ENCODE measurements at places on chromosomes 2 and 18.

DNA sequence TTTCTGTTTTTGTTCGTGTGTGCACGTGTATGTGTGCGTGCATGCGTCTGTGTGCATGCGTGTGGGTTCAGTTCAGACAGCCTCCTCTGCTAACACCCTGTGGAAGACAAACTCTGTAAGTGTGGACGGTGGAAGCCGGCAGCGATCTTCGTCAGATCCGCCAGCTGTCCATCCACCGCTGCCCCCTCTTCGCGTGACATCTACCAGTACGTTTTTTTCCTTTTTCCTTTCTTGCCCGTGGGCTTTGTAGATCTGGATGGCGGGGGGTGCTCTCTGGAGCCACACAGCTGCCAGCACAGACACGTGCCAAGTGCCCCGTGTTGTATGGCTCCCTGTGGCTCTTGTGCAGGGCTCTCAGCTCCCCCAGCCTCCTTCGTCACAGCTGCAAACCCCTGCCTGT is 32.3 kb downstream of the ITGB1BP1 start:
- DNase-seq, result no peak

DNA sequence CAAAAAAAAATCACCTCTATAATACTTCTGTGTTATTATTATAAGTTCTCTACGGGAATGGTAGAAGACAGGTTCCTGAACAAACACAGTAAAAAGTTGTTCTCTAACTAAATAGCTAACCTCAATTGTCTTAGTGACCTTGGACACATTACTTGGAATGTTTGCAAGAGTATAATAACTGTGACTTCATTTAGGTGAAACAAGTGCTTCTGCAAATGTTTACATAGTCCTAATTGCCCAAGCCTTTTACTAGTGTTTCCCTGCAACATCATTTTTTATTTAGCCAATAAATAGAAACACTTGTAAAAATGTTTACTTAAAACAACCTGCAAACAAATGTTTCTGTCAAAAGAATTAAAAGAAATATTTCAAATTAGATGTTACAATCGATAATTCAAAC is 9.9 kb downstream of the PLEKHM3 start:
- no peak for DNase-seq

GRCh38 chr2:40243581-40244187 is 208.2 kb downstream of the SLC8A1 start:
- peak; percentile 43 for DNase-seq

GRCh38 chr2:51866361-51866760 is 834.4 kb upstream of the NRXN1 start:
- DNase-seq, result peak; percentile 6

DNA sequence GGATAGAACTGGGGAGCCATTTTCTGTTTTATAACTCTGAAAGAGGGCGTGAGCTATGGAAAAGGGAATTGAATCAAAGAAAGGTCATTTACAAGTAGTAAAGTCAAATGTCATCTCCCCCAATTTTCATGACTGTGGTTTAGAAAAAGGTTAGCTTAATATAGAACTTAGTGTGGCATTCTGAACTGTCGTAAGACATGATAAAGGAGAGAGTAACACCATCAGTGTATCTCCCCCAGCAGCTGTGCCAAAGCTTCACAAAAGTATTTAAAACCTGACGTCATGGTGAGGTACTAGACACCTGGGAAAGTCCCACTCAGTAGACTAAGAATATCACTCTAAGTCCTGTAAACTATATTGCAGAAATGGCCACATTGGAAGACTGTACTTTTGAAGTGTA is 5.8 kb upstream of the IKZF2 start:
- DNase-seq, result no peak

DNA sequence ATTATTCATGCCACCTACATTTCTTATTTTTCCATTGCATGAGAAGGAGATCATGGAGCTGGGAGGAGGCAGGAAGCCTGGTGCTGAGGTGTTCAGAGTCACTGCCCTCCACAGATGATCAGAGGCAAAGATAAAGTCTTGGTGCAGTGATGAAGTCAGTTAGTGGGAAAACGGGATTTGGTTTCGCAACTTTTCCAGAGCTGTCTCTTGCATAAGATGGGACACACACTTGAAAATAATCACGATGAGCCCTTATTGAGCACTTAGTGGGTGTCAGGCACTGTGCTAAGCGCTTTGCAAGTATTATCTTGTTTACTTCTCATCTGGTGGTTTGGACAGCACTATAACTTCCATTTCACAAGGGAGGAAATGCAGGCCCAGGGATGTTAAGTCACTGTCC is 222.1 kb upstream of the SMAD2 start:
- DNase-seq, result peak; percentile 25

GRCh38 chr18:47888156-47888555 is 42.3 kb downstream of the SMAD2 start:
- DNase-seq, result no peak

- peak; percentile 86 for DNase-seq
These were observed 104.8 kb downstream of the NOL10 start for GRCh38 chr2:10584843-10585475.

DNA sequence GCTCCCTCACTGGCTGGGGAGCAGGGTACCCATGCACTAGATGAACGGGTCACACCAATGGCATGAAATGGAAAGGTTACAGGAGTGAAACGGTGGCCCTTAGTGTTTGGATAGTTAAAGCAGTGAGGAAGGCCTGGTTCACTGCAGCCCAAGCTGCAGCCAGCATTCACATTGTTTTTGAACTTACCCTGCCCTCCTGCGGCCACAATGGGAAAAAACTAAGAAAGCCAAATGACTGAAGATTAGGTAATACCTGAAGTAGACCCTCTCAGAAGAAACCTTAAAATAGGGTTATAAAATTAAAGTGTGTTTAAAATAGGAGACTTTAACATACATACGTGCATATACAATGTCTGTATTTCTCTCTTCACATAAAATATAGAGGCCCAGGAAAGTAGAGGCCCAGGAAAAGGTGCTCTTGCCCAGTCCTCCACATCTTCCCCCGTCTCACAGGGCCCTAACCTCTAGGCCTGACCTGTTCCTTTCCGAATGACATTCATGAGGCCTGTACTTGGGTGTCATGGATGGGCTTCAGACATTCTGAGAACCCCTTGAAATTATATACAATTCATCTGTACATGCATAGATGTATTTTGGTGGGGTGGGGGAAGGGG is 33.3 kb downstream of the DOK1 start:
- DNase-seq, result peak; percentile 59

GRCh38 chr2:72864500-72864899 is 22.7 kb upstream of the SPR start:
- DNase-seq, result peak; percentile 34

DNA sequence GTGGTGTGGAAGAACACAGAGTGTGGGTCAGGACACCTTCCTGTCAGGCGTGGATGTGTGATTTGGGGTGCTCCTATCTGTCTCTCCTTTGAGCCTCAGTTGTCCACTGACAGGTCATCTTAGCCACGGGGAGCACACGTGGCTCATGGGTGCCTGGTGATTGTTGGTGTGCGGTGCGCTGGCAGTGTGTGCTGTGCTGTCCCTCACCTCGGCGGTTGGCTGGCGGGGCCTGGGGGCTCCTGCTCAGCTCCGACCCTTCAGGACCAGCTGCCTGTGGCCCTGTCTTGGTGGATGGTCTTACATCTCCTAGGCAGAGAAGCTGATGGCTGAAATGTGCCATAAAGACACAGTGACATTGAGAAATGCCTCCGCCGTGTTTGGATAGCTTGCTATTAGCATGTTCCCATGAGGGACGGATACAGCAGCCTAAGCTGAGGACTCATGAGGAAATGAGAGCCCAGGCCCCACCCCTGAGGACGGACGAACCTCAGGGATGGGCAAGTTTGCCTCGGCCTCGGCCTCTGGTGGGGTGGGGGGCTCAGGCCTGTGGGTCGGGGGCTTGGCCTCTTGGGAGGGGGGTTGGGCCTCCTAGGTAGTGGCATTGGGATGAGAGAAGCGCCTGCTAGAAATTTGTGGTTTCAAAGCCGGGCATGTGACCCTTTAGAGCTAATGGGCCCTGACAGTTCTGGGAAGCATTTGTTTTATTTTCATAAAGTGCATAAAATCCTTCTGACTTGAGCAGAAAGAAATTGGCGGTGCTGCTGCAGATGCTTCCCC is 20.3 kb upstream of the ASB1 start:
- no peak for DNase-seq

DNA sequence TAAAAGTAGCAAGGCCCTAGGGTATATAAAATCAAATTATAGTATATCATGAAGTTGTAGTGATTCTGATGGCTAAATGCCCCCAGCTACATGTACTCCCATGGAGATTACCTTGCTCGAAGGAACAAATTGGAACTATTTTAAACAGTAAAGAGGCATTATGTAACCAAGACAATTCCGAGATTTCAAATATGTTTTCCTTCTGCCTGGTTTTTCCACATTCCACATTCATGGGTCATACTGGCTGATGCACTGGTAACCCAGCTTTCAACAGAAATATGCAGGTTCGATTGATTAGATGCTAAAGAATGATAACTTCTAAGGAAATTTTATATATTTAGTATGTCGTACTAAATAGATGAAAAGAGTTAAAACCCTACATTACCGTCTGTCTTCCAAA is 62.3 kb upstream of the MGAT4A start:
- no peak for DNase-seq

GRCh38 chr2:97267411-97268074 is 154.6 kb downstream of the ANKRD36 start:
- DNase-seq, result no peak

DNA sequence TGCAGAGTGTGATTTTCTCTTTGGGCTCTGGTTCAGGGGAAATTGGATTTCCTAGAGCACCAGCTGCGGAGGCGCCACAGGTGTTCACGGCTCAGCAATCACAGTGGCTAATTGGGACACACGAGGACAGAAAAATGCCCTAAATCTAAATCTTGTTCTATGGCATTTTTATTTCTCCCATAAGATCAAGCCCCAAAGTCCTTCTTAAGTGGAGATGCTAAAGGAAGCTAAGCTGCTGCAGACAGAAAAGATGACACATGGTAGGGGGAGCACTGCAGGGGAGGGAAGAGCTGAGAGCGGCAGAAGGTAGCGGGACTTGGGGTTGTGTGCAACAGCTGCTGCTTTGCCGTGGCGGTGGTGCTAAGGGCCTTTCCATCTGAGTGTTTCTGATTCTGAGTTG is 280.6 kb downstream of the MYT1L start:
- no peak for DNase-seq

DNA sequence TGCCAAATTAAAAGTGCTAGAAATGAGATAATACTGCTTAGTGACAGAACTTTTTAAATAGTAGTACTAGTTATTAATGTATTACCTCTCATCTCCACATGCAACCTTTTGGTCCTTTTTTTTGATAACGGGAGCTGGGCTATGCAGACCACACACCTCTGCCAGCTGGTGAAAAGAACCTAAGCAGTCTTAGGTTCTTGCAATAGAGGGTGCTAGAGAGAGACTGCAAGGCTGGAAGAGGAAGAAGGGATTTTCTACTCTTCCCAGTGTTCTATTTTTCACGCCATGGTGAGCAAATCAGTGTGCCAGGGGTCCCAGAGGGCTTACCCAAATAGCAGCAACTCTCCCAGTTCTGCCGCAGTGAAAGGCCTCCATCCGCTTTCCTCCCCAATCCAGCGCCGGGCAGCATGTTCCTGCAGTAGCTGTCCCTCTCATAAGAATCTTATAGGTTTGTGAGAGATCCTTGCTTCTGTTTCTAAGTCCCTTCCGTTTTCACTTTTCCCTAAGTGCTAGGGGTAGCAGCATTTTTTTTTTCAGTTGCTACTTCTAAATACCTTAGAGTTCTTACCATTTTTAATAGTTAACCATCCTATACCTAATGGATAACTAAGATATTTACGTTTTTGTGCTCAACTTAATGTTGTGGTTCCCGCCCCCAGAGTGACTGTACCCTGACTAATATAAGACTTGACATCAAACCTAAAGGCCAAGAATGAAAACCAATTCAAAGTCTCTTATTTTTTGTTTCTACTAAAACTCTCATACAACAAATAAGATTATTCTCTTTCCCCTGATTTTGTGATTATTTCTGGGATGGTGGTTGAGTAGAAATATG is 69.4 kb upstream of the UBE2E3 start:
- DNase-seq, result peak; percentile 26

GRCh38 chr2:162509288-162509968 is 165.5 kb downstream of the GCA start:
- DNase-seq, result no peak

GRCh38 chr18:79760881-79761280 is 36.9 kb upstream of the KCNG2 start:
- no peak for DNase-seq

DNA sequence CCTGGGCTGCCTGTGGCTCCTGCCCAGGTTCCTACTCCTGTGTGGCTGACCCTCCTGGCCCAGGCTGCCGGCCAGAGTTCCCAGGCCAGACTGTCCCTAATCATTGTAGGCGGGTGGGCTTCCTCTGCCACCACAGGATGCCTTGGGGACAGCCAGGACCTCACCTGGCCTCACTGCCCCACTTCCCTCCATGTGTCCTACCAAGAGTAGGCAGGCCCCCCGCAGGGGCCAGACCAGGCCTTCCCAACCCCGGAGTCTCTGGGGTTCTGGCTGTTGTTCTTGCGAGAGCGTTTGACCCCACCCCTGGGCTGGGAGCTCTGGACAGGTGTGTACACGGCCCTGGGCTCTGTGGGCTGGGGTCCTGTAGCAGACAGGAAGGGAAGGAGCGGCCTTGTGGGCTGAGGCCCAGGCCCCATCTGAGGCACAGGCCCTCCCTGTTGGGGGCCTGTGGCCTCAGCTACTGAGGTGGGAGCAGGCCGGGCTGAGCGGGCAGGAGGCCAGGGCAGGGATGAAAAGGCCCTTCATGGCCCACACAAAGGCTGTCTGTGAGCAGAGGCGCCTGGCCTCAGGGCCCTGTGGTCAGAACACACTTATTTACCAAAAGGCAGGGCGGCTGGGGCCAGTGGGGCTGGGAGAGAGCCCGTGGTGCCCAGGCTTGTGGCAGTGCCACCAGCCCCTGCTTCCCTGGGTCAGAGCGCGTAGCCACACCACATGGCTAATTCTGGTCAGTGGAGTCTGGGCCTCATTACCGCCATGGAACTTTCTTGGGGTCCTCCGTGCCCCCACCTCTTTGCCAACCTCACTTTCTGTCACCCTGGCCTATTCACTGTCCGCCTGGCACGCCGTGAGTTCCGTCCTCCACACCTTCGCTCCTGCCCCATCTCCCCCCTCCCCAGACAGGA is 2.0 kb downstream of the SNORC start:
- no peak for DNase-seq

DNA sequence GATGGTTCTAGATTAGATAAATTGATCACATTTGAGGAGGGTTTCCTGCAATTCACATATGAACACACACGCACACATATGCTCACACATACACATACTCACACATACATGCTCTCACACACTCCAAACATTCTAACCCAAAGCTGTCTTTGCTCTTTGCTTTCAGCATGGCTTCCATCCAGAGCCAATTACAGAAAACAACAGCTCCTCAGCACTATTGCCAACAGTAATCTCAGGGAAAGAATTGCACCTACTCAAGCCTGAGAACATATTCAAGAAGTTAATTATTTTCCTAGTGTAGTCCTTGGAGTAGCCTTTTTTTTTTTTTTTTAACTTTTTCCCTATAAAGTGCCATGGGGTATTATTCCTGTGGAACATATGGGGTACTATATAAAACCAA is 246.9 kb upstream of the PARD3B start:
- no peak for DNase-seq

All from foreskin fibroblast (primary cell).